ENCODE measurements at places on chromosomes 16 and 17.

GRCh38 chr17:82148997-82149396 is 51.0 kb upstream of the FASN start:
- DNase-seq: no peak

- no peak for DNase-seq
Observed at GRCh38 chr17:1965556-1966273, 59.4 kb downstream of the RTN4RL1 start.

GRCh38 chr17:77165577-77165976 is 24.8 kb downstream of the SEC14L1 start:
- no peak for DNase-seq

DNA sequence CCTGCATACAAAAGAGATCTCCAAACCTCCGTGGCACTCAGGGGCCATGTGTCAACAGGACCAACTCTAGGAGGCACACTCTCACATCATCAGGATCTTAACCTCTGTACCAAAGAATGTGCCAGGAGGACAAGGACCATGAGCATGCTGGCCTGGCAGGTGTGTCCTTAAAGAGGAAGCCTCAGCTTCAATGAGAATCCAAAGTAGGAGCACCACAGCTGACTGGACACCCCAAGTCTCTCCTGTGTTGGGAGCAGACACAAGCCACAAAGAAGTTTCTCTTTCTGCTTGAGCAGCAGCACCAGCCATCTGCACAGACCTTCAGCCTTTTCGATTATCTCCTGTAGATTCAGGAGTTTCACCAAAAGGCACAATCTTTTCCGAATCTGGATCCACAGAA is 1734.5 kb downstream of the TP53TG3F start:
- DNase-seq: no peak

DNA sequence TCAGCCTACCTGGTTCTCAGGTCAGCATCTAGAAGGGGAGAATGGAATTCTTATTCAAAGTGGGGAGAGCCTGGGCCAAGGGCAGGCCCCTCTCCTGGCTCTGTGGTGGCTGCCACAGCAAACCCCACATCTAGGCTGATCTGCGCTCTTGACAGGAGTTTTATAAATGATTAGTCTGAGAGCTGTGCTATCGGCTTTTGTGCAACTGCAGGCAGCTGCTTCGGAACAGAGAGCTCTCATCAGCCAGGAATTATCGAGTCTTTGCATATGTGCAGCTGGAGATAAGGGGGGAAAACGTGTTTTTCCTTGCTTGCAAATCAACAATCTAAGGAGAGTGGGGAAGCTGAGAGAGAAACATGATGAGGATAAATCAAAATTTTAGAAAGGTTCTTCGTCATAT is 91.7 kb downstream of the HS3ST3A1 start:
- DNase-seq: no peak

DNA sequence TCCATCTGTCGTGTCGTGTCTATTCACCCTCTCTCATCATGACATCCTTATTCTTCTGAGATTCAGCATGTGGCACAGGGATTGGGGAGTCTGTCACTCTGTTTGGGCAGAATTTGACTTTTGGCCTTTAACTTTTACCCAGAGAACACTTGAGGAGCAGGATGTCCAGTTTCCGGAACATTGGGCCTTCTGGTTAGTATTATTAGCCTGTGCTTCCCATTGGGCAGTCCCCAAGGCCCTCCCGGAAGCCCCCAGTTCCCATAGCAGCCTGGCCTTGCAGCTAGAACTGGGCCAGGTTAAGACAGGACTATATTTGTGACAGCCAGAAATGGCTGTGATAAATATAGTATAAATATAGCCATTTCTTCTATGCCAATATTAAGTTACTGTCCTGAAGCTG is 9.6 kb downstream of the SCN4A start:
- DNase-seq: no peak

DNA sequence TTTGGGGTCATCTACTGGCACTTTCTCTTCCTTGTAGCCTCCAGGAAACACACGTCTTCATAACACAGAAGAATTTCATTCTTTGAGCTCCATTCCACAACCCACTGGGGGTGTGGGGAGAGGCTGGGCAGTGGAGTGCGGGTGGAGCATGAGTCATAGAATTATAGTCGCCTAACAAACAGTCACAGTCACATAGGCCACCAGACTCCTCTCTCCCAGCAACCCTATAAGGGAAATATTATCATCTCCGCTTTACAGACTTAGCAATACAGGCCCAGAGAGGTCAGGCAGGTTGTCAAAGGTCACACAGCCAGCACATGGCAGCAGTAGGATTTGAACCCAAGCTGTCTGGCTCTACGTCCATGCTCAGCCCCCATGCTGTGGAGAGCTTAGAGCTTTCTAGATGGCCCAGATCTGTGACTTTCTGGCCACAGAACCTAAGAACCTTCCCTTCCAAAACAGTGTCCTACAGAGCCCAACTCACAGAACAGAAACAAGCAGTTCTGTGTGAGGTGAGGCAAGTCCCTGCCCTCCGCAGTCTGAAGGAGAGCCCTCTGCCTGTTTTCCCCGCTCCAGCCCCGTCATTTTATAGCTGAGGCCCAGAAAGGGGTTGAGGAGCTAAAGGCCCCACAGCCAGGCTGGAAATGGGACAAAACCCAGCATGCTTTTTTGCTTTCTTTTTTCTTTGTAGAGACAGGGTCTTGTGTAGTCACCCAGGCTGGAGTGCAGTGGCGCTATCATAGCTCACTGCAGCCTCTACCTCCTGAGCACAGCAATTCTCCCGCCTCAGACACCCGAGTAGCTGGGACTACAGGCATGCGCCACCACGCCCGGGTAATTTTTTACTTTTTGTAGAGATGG is 10.7 kb upstream of the LITAF start:
- DNase-seq: no peak

DNA sequence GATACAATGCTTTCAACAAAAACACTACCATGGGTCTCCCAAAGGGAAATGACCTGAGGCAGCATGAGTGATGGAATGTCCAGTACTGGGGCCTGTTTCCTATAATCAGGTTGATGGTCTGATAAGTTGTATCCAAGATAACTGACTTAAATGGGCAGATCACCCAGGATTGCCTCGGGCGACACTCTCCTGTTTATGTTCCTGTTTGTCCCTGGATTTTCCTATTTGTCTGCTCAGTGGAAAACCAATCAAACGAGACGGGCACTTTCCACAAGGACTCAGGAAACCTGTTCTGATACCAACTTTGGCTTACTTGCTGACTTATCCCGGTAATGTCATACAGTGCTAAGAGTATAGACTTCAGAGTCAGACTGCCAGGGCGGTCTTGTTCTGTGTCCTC is 27.4 kb downstream of the USP43 start:
- DNase-seq: no peak

DNA sequence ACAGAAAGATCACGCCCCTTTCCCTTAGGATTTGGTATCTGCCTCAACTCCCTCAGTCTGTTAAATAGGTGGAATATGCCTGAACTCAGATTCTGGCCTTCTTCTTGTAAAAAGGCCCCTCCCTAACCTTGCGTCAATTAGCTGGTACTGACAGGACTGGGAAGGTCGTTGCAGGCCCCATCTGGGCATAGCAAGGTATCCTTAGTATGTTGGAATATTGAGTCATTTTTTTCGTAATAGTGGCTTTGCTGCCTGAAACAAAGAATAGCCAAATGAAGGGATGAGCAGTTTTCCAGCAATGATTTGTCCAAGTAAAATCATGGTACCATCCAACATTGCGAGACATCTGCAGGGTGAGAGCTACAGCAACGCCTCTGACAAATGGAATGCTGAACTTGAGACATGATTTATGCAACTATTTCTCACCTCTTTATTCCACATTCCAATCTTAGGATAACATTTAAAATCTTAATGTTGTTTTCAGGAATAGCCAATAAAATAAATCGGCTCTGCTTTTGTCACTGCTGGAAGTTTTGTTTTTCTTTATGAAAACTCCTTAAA is 39.3 kb upstream of the BRD7 start:
- no peak for DNase-seq

DNA sequence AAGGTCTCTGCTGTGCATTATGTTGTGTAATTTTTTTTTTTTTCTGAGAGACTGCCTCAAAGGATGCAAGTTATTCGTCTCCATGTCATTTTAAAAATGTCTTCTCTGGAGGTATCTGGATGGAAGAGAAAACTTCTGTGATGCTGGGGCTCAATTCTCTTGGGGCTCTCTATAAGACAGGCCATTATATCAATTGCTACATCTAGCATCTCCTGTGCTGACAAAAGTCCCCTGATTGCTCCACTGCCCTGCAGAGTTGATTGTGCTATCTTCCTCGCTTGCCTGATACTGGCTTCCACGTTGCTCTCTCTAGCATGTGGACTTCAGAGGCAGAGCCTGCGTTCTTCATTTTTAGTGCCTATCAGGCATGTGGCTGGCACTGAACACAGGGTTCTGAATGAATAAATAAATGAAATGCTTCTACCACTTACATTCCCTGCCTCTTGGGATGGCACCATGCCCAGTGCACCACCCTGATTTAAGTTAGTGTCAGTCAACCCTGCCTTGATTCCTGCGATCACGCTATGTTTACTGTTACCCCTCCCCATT is 1035.5 kb upstream of the EEF2KMT start:
- DNase-seq: no peak

GRCh38 chr17:50428831-50429424 is 2.9 kb downstream of the ACSF2 start:
- DNase-seq: no peak

DNA sequence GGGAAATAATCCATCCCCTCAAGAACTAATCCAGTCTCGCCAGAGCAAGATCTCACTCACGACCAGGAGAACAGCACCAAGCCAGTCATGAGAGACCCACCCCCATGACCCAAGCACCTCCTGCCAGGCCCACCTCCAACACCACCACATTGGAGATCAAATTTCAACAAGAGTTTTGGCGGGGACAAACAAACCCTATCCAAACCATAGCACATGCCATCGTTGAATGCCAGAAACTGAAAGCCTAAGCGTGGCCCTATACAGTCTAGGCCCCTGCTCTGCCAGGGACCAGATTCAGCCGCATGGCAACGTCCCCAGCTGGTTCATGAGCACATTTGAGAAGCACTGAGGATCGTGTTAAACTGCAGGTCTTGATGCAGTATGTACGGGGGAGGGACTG is 57.3 kb downstream of the AXIN2 start:
- DNase-seq: no peak

- DNase-seq: no peak
Observed at GRCh38 chr17:28549236-28550132, 2.9 kb downstream of the UNC119 start.

DNA sequence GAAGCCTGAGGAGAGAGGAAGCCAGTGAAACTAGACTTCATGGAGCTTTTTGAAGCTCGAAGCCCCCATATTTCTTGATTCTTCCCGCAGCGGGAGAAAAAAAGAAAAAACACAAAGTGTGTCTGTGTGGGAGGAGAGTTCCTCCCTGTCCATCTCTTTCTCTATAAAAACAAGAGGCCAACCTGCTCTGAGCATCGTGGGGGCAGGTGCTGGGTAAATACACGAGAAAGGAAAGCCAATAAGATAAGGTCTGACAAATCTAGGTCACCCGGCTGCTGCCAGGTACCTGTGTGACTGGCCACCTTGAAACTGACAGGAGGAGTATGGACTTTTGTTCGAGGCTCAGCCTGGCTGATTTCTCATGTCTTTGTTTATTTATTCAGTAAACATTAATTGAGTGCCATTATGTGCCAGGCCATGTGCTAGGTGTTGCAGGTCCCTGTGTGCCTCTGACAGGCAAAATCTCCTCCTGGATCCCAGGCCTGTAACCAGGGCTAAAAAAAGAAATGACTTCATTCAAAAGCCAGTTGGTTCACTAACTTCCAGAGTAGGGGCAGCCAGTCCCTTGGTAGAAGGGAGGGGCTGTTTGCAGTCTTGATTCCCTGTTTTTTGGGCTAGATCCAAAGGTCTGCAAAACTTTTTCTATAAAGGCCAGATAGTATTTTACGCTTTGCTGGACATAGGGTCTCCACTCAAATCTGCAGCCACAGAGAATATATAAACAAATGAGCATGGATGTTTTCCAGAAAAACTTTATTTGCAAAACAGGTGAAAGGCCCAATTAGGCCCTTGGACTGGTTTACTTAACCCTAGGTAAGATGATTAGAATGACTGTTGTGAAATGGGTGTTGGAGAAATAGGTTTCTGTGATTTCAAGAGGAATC is 35.6 kb downstream of the YPEL2 start:
- no peak for DNase-seq

DNA sequence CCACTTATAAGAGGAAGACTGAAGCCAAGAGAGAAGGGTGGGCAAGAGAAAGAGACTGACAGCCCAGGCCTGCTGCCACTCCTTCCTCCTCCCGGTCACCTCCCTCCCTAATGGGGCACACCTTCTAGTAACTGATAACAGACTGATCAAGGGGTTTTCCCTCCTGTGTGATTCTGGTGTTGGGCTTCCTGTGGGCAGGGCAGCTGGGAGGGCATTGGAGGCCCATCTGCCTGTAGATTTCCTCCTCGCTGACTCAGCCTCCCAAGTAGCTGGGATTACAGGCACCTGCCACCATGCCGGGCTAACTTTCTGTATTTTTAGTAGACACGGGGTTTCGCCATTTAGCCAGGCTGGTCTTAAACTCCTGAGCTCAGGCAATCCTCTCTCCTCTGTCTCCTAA is 16.2 kb downstream of the CA4 start:
- DNase-seq: no peak

DNA sequence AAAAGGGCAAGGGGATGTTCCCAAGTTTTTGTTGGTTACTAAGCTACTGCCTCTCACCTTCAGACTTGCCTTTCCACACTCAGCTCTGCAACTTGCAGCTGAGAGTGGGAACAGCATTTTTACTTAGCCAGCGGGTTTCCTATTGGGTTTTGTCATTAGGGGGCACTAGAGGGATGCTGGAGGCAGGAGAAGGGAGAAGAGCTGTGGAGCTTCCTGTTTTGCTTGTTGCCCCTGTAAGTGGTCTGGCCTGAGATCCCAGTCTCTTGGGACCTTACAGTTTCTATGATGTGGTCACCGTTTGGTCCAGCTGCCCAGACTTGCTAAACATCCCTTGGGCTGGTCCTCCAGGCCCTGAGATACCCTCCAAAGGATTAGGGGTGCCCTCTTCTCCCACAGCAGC is 209.6 kb upstream of the NLRP1 start:
- DNase-seq: no peak

- DNase-seq: no peak
Observed at GRCh38 chr17:70878879-70879278, 709.5 kb downstream of the KCNJ2 start.

DNA sequence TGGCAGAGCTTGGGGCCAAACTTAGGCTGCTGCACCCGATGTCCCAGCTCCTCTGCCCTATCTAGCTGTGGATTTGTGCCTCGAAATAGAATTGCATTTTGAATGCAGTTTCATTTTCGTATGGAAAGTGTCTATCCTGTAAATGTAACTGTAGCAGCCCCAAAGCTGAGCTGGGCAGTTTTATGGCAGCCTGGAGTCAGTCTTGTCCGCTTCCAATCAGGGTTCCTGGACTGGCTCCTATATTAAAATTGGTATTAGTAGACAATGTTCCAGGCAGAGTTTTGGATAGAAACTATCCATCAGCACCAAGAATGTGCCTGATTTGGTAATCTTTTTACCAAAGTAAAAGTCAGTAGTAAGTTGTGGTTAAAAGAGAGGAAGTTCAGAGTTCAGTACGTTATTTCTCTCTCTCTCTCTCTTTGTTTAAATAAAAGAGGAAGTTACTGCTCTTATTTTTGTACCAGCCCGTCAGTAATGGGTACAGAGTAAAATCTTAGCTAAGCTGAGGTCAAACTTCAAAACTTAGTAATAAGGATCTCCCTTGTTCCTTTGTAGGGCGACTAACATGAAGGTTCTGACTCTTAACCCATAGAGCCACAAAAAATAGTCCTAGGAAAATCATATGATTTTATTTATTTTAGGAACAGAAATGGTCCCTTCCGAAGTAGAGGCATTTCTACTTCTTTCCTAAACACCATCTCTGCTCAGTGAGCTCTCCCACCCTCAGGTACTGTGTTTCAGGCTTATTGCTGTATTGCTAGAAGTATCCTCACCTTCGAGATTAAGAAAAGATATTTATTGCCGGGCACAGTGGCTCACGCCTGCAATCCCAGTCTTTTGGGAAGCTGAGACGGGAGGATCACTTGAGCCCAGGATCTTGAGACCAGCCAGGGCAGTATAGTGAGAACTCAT is 28.0 kb downstream of the PRKCB start:
- no peak for DNase-seq

All from GOT3 (cell line).